ENCODE measurements at places on chromosomes 11 and 22.

DNA sequence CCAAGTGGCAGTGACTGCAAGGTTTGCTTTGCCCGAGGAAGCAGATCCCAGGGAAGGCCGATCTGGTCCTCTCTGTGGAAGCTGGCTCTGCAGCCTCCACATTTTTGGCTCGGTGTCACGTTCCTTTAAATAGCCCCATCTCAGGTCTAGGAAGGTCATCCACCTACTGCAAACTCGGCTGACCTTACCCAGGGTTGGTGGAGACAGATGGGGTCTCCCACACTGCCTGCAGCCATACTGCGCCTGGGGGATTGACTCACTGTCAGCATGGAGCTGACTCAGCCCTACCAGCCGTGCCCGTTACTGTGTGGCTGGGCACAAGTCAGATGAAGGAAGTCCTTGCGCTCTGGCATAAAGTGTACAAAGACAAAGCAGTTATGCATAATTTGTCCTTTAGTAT lies 16.9 kb downstream of the CDPF1 start:
- peak; percentile 33 for DNase-seq

DNA sequence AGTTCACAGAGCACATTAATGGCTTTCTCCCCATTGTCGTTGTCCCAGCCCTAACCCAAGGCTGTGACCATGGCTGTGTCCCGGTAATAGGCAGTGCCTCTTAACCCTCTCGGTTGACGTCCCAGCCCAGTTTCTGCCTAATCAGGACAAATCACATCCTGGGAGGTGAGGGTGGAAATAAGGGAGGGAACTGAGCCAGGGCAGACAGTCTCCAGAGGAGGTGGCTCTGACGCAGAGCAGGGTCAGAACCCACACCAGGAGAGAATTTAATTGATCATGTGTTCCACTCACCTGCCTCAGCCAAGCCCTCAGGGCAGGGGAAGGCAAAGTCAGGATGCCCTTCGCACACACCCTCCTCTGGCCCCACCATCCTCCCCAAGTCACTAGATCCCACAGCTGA lies 17.0 kb downstream of the SLC43A1 start:
- no peak for DNase-seq

GRCh38 chr11:43681401-43681942 lies 934 bp downstream of the HSD17B12 start:
- DNase-seq, result no peak

DNA sequence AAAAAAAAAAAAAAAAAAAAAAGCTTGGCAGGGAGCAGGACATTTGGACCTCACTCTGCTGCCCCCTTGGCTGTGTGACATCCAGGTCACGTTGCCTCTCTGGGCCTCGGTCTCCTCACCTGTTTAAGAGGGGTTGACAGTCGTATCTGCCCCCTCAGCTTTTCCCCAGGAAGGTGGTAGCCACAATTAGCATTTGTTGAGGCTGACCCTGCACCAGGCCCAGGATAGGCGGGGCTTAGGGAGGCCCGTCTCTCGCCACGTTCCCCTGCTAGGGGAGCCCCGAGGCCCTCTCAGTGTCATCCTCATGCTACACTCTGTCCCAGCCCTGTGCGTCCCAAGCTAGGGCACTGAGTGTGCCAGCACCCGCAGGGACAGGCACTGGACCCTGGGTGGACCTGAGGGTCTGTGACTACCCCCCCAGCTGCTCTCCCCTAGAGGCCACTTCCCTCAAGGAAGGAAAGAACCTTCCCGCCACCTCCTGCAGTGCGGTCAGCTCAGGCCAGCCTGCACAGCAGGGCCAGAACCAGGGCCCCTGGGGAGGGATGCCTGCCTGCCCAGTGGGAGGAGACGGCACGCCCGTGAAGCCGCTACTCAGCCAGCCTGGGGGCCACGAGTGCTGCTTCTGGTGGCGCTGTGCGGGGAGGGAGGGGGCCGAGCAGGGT lies 38.5 kb upstream of the PPARA start:
- DNase-seq, result no peak

DNA sequence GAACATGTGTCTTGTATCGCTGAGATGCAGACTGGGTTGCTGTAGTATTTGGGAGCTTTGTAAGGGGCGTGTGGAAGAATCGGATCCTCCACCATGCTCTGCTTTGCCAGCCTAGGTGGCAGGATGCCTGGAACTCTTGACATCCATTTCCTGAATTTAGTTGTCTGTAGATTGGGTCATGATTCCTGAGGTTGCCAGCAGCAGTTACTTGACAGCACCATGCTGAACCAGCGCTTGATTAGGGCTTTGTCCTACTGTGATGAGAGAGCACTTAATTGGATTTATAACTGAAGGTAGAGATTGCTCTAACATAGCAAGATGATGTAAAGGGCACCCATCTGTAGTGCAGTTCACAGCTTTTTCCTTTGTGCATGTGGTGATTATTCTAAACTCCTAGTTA lies 75.6 kb upstream of the HORMAD2 start:
- DNase-seq, result no peak

GRCh38 chr22:20562607-20563465 lies 55.4 kb downstream of the MED15 start:
- DNase-seq, result no peak

- DNase-seq, result no peak
Observed at GRCh38 chr11:64124147-64124546, 41.8 kb downstream of the MACROD1 start.

GRCh38 chr11:85918910-85919794 lies 64.0 kb downstream of the CCDC83 start:
- DNase-seq, result no peak

DNA sequence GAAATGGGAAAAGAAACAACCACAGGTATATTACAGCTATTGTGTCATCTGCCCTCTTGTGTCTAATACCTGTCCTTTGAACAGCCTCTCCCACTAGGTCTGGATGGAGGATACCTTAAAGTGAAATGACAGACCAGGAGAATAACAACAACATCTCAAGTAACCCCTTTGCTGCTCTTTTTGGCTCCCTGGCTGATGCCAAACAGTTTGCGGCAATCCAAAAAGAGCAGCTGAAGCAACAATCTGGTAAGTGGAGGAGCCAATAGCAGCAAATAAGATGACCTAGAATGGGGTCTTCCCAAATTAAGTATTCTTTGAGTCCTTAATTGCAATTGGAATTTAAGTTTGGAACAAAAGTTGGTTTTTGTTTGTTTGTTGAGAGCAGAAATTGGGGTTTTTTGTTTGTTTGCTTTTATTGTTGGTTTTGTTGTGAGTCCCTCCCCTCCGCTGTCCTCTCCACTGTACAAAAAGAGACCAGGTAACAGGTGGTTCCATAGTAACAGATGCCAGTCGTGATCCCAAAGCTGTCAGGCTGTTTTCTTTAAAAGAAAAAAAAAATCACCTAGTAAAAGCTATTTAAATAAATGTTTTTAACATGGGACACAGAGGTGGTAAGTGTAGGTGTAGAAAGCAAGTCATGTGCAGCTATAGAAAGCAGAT lies 5.7 kb downstream of the UBE4A start:
- DNase-seq, result no peak
